Purkinje cell (primary cell): ENCODE measurements at places on chromosomes 4 and X. TPM values are rescaled to one million over a fixed set of nuclear protein-coding genes. Genes with fewer than 3 reads are reported as not detected.

The ADH1C gene
- polyA plus RNA-seq: not detected in 2 replicates

The MTTP gene
- 5.4 and 5.7 TPM in 2 replicates for polyA plus RNA-seq

The L1CAM gene
- 6.9 and 7.2 TPM in 2 replicates for polyA plus RNA-seq

The MAGEA3 gene
- polyA plus RNA-seq: not detected in 2 replicates

The NWD2 gene
- 21.9 and 25.4 TPM in 2 replicates for polyA plus RNA-seq

The SSX2 gene
- polyA plus RNA-seq: not detected in 2 replicates

The GATA1 gene
- polyA plus RNA-seq: not detected in 2 replicates

The NPY5R gene
- polyA plus RNA-seq: 2.2 TPM in 1 of 2 replicates, not detected in the other

The MUC7 gene
- not detected in 2 replicates for polyA plus RNA-seq

The TMPRSS11F gene
- not detected in 2 replicates for polyA plus RNA-seq

The MAML3 gene
- 0.29 and 0.48 TPM in 2 replicates for polyA plus RNA-seq

The NMU gene
- polyA plus RNA-seq: 4.3 TPM in 1 of 2 replicates, not detected in the other

The VCX gene
- polyA plus RNA-seq: not detected in 2 replicates

The FAT1 gene
- polyA plus RNA-seq: 11.9 and 19.6 TPM in 2 replicates

The GAGE1 gene
- not detected in 2 replicates for polyA plus RNA-seq

The EGFL6 gene
- not detected in 2 replicates for polyA plus RNA-seq

The ACE2 gene
- polyA plus RNA-seq: 0.98 TPM in 1 of 2 replicates, not detected in the other

The TECRL gene
- not detected in 2 replicates for polyA plus RNA-seq

The RIPPLY1 gene
- polyA plus RNA-seq: not detected in 2 replicates

The IGSF1 gene
- polyA plus RNA-seq: not detected in 2 replicates

The XAGE2 gene
- not detected in 2 replicates for polyA plus RNA-seq

The STS gene
- 35.7 and 39.8 TPM in 2 replicates for polyA plus RNA-seq

The KLB gene
- 0.85 TPM in 1 of 2 replicates, not detected in the other for polyA plus RNA-seq

The ATXN3L gene
- polyA plus RNA-seq: not detected in 2 replicates

The C4orf17 gene
- not detected in 2 replicates for polyA plus RNA-seq

The DIPK2B gene
- not detected in 2 replicates for polyA plus RNA-seq

The COL4A6 gene
- 0.26 TPM in 1 of 2 replicates, not detected in the other for polyA plus RNA-seq

The FRMD7 gene
- not detected in 2 replicates for polyA plus RNA-seq

The ARHGAP36 gene
- 1.7 TPM in 1 of 2 replicates, not detected in the other for polyA plus RNA-seq

The MGARP gene
- 0.77 and 9.5 TPM in 2 replicates for polyA plus RNA-seq

The TMEM150C gene
- 0.78 and 7.0 TPM in 2 replicates for polyA plus RNA-seq

The UGT2A1 gene
- polyA plus RNA-seq: not detected in 2 replicates
